ENCODE measurements at places on chromosomes 16 and 17. TPM values are rescaled to one million over a fixed set of nuclear protein-coding genes. Genes with fewer than 3 reads are reported as not detected.

TMED6 gene
- 3.7 TPM for total RNA-seq

GAST gene
- total RNA-seq = not detected

NSF gene
- total RNA-seq = 34.3 TPM

TBC1D3I gene
- 3.1 TPM for total RNA-seq

DNA sequence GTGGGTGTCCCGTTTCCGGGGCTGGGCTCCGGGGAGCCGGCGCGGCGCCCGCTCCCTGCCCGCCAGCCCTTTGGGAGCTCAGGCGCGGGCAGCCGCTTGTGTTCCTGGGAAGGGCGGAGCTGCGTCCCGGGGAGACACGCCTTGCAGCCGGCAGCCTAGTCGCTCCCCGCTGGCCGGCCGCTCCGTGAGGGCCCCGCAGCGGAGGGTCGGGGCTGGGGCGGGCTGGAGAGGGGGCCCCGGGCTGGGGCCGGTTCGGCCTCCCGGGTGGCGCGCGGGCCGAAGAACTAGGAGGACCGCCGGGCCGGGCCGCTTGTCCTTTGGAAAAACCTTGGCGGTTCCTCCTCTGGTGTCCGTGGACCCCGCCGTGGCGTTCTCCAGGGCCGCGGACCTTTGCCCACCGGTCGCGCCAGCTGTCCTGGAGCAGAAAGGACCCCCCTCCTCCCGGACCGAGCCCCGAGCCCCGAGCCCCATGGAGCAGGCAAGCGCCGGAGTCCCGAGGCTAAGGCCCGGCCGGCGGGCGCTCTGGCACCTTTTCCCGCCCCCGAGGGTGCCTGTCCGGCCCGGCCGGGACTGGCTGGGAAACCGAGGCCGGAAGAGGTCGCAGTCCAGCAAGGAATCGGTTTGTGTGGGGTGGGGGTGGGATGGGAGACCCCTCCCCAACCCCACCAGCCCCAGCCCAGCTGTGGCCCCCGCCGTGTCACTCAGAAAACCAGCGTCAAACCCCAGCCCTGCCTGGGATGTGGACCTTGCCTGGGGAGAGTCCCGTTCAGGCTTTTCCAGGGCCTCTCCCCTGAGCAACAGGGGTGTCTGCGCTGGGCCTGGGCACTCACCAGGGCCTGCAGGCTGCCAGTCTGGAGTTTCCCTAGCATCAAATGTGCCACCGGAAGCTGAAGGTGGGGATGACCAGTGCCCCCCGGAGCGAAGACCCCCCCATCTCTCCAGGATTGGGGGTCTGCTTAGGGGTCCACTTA, 6.8 kb upstream of the TBC1D3B start:
- peaks cover 58% of the 10 kb centered on the region for H3K27me3 ChIP-seq
- H3K27ac ChIP-seq = no peak overlapping the region
- no peak for DNase-seq
- H3K36me3 ChIP-seq = no peaks in the 10 kb centered on the region
- H3K4me3 ChIP-seq = peak overlapping the region; percentile 46

DNA sequence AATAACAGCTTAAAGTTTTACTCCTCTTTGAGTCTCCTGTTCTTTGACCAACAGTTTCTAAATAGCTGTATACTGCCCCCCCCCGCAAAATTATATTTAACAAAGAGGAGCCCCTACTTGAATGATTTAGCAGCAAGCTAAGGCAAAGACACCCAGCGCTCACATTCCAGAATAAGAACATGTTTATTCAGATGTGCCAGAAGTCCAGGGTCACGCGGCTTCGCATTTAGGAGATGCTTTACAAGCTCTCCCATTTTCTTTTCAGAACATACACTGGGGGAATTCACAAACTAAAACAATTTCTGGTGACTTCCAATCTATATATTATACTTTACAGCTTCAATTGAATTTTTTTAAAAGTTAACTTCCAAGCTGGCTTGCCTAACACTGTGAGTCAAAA, 5.3 kb downstream of the PLD6 start:
- no peaks in the 10 kb centered on the region for H3K27me3 ChIP-seq
- no peak overlapping the region for H3K4me3 ChIP-seq
- DNase-seq = no peak
- H3K27ac ChIP-seq = peak overlapping the region; percentile 51

DNA sequence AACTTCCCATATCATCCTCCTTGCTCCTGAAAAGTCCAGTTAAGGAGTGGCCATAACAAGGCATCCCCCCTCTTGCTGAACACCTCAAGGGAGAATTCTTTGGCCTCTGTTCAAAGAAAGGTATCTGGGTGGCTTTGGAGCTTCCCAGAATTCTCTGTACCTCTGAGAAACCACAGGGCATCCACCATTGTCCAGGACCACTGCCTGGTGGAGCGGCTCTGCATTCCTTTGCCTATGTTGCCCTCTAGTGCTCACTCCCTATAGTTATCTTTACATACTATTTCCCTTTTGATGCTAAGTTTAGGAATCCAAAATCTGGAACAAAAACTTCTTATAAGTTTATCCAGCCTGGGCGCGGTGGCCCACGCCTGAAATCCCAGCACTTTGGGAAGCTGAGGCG, 30.3 kb downstream of the CHD9NB start:
- no peaks in the 10 kb centered on the region for H3K36me3 ChIP-seq
- no peak for DNase-seq

GRCh38 chr16:69798466-69798865, 36.3 kb downstream of the WWP2 start:
- H3K36me3 ChIP-seq = peaks cover 7% of the 10 kb centered on the region
- no peak overlapping the region for H3K27ac ChIP-seq
- no peaks in the 10 kb centered on the region for H3K4me1 ChIP-seq
- no peak overlapping the region for H3K4me3 ChIP-seq
- no peak for DNase-seq
- H3K27me3 ChIP-seq = no peaks in the 10 kb centered on the region

GRCh38 chr17:79207960-79208359, 133.3 kb downstream of the ENGASE start:
- no peak for DNase-seq
- no peak overlapping the region for H3K27ac ChIP-seq
- no peaks in the 10 kb centered on the region for H3K36me3 ChIP-seq
- H3K4me3 ChIP-seq = no peak overlapping the region
- peaks cover 14% of the 10 kb centered on the region for H3K27me3 ChIP-seq

DNA sequence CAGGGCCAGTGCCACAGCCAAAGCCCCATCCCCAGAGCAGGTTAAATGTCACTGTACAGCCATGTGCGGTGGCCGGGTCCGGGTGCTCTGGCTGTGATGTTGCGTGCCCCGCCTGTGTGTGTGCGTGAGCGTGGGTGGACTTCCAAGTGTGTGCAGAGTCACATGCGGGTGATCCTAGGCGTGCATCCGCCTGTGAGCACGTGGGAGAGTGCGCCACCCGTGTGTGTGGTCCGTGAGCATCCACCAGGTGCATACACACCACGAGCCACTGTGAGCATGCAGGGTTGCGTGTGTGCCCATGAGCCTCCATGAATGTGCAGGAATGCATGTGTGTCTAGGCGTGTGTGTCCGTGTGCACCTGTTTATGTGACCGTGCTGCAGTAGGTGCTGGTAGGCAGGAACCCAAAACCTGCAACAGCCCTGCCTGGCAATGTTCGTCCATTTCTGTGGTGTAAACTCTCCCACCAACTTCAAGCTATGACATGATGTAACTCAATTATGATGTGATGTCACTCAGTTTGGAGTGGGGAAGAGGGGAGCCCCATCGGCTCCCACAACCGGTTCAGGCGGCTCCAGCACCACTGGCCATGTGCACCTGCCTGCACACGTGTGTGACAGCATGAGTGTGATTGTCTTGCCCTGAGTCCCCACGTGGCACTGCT, 37.6 kb upstream of the ACSF3 start:
- H3K27me3 ChIP-seq = no peaks in the 10 kb centered on the region
- H3K4me3 ChIP-seq = no peak overlapping the region
- no peak for DNase-seq
- peaks cover 18% of the 10 kb centered on the region for H3K4me1 ChIP-seq

DNA sequence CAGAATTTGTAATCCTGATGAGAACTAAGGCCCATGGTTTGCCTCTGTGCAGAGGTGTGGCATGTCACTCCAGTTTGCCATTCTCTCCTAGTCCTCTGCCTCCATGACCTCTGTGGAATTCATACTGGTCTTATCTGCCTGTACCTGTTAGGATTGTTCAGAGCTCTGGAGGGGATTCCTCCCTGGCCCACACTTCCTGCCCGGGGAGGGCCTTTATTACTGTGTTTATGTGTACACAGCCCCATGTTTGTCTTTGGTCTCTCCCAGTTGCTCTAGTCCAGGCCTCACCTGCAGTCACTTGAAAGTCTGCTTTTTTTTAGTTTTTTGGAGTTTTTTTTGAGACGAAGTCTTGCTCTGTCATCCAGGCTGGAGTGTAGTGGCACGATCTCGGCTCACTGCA, 36.4 kb downstream of the RHBDL3 start:
- no peak overlapping the region for H3K27ac ChIP-seq
- DNase-seq = no peak
- H3K4me3 ChIP-seq = no peak overlapping the region
- H3K36me3 ChIP-seq = no peaks in the 10 kb centered on the region

- peak overlapping the region; percentile 65 for H3K27ac ChIP-seq
- H3K4me1 ChIP-seq = peaks cover 15% of the 10 kb centered on the region
- no peak overlapping the region for H3K4me3 ChIP-seq
- H3K36me3 ChIP-seq = peaks cover 4% of the 10 kb centered on the region
- no peaks in the 10 kb centered on the region for H3K27me3 ChIP-seq
Observed at GRCh38 chr16:15682105-15682570, 32.1 kb downstream of the NDE1 start.

- no peaks in the 10 kb centered on the region for H3K36me3 ChIP-seq
- no peaks in the 10 kb centered on the region for H3K27me3 ChIP-seq
- DNase-seq = no peak
- H3K4me3 ChIP-seq = no peak overlapping the region
- no peak overlapping the region for H3K27ac ChIP-seq
Observed at GRCh38 chr17:19739241-19740201, 8.6 kb downstream of the ALDH3A1 start.

GRCh38 chr17:75642182-75642783, 9.0 kb downstream of the SMIM5 start:
- H3K4me1 ChIP-seq = no peaks in the 10 kb centered on the region
- no peak for DNase-seq
- no peak overlapping the region for H3K27ac ChIP-seq
- no peaks in the 10 kb centered on the region for H3K27me3 ChIP-seq

GRCh38 chr16:83747936-83748335, 59.8 kb upstream of the HSBP1 start:
- DNase-seq = no peak
- no peak overlapping the region for H3K4me3 ChIP-seq
- H3K27me3 ChIP-seq = peaks cover 6% of the 10 kb centered on the region
- no peaks in the 10 kb centered on the region for H3K36me3 ChIP-seq
- no peak overlapping the region for H3K27ac ChIP-seq
- no peaks in the 10 kb centered on the region for H3K4me1 ChIP-seq

DNA sequence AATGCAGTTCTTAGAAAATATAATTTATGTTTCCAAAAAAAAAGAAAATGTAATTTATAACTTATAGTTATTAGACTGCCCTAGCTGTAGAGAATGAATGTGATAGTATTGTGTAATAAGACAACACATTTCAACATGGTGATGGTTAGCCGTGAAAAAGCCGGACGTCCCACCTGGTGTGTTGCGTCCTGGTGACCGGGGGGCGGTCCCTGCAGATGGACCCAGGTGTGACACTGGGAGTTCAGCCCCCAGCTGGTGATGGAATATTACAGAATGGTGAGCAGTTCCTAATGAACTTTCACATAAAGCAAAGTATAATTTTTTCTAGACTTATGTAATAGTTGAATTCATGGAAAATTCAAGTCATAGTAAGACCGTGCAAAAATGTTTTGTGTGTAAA, 132.8 kb downstream of the LAT start:
- H3K27ac ChIP-seq = no peak overlapping the region
- H3K4me3 ChIP-seq = no peak overlapping the region
- peaks cover 29% of the 10 kb centered on the region for H3K36me3 ChIP-seq
- peaks cover 54% of the 10 kb centered on the region for H3K4me1 ChIP-seq
- no peak for DNase-seq

- no peak overlapping the region for H3K4me3 ChIP-seq
- peaks cover 10% of the 10 kb centered on the region for H3K27me3 ChIP-seq
- no peak overlapping the region for H3K27ac ChIP-seq
- H3K4me1 ChIP-seq = no peaks in the 10 kb centered on the region
Observed at GRCh38 chr17:32794533-32795246, 82.2 kb downstream of the MYO1D start.

DNA sequence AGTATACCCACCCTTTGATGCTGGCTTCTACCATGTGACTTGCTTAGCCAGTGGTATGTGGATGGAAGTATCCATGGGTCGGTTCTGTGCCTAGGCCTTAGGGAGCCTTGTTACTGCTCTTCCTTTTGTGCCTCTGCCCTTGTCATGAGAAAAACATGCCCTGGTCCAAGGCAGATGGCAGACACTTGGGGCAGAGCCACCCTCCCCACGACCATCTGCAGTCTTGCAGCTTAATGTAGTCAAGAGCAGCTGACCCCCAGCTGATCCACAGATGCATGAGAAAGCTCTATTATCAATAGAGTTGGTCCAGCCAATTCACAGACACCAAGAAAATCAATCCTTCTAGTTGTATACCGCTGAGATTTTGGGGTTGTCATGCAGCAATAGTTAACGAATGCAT, 95.7 kb downstream of the SLC39A11 start:
- peaks cover 16% of the 10 kb centered on the region for H3K4me1 ChIP-seq
- H3K27me3 ChIP-seq = no peaks in the 10 kb centered on the region
- no peak overlapping the region for H3K4me3 ChIP-seq
- peaks cover 1% of the 10 kb centered on the region for H3K36me3 ChIP-seq
- H3K27ac ChIP-seq = no peak overlapping the region

Data from activated T-cell treated with anti-CD3 and anti-CD28 coated beads, Interleukin-2, amount 50 U/mL, for 72 hours (primary cell).